COLO829 (cell line): ENCODE measurements at places on chromosomes 6 and 20.

GRCh38 chr6:27101824-27102223, 145.7 kb upstream of the PRSS16 start:
- no peak for DNase-seq

GRCh38 chr6:2712102-2712501, 38.6 kb downstream of the MYLK4 start:
- DNase-seq = no peak

DNA sequence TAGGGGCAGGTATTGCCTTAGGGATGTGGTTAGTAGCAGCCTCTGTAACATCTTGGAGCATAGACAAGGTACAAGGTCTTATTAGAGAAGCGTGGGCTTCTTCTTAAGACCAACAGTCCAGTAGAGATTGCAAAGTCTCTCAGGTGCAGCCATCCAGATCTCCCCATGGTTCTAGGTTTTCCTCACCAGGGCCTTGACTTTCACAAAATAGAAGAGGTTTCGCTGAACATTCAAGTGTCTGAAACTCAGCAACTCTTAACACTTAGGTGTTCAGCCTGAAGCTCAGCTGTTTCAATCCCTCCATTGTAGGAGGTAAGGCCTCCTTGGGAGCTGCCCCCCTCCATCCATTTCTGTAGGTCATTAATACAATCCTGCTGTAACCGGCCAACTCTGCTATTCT, 44.4 kb downstream of the GOPC start:
- DNase-seq = no peak

GRCh38 chr20:2331901-2332565, 36.2 kb downstream of the TGM3 start:
- no peak for DNase-seq

DNA sequence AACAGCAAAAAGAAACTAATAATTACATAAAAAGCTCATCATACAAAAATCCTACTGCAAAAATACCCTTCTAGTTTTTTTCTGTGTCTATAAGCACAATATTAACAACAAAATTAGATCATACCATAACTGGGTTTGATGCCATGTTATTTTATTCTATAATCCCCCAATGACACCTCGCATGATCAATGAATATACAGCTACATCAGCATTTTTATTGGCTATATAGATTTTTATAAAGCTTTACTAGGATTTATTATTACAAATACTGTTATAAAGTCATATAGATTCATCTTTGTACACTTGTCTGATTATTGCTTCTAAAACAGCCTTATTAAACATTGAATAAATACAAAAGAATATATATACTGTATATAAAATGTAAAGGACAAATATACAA, 45.1 kb upstream of the GLP1R start:
- DNase-seq = no peak

- DNase-seq = no peak
These were observed 3.1 kb upstream of the MCHR2 start for GRCh38 chr6:99997141-99997540.

DNA sequence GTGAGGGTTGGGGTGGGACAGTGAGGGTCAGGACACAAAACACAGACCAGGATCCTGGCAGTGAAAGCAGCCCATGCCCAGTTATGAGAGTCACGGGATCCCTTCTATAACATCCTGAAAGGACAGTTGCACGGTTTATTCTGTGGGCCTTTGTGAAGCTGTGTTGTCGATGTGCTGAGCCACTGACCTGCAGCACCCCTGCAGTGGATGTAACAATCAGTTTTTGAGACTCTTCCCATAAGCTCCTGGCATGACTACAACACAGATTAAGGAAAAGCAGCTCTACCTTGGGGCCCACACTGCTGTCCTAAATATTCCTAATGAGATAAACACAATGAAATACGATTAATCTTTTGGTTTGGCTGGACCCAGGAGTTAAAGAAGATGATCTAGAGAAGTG, 3.7 kb downstream of the PYGB start:
- DNase-seq = no peak
